HepG2 (cell line): ENCODE measurements at places on chromosomes 1 and 21.

DNA sequence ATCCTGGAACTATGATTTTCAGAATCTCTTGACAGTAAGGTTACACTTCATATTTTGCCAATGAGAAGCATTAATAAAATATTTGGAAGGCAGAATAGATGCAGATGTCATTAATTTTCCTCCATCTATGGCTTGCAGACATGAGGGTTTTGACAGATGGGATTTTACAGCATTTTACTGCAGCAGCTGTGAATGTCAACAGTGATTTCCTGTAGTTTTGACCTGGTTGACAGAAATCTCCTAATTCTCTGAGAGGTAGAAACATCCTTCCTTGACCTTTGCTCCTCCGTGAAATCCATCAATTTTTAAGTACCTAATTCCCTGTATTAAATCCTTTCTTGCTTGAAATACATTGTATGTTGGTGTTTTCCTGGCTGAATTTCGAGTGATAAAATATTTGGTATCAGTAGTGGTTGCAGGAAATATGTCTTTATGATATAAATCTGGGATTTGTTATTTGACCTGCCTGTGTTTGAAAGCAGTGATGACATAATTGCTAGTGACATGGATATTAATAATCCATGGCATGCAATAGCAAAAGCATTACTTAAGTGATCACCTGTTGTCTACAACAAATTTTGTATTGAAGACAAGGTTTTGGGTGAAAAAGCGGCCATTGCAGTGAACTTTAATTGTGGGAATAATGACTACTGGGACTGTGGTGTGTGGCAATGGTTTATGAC lies 73.9 kb downstream of the HLX start:
- H3K36me3 ChIP-seq: no peaks in the 10 kb centered on the region
- no peaks in the 10 kb centered on the region for H3K27me3 ChIP-seq
- no peak overlapping the region for H3K4me3 ChIP-seq
- H3K27ac ChIP-seq: no peak overlapping the region

- H3K27ac ChIP-seq: peak overlapping the region; percentile 84
- H3K36me3 ChIP-seq: no peaks in the 10 kb centered on the region
- H3K27me3 ChIP-seq: no peaks in the 10 kb centered on the region; the same call in 2 of the 3 replicates
- DNase-seq: peak; percentile 51
- H3K4me3 ChIP-seq: peak overlapping the region; percentile 70
Observed at GRCh38 chr1:10033359-10033845, 644 bp downstream of the UBE4B start.

- no peaks in the 10 kb centered on the region for H3K36me3 ChIP-seq
- peaks cover 7% of the 10 kb centered on the region; the same call in 1 of the 2 replicates for H3K4me1 ChIP-seq
- no peak overlapping the region for H3K4me3 ChIP-seq
- H3K27me3 ChIP-seq: no peaks in the 10 kb centered on the region
Observed at GRCh38 chr1:180672105-180672504, 40.3 kb downstream of the XPR1 start.

GRCh38 chr21:30340714-30341573 lies 3.5 kb upstream of the KRTAP27-1 start:
- H3K4me3 ChIP-seq: no peak overlapping the region
- no peaks in the 10 kb centered on the region for H3K4me1 ChIP-seq
- DNase-seq: peak; percentile 3
- H3K36me3 ChIP-seq: no peaks in the 10 kb centered on the region
- no peaks in the 10 kb centered on the region for H3K27me3 ChIP-seq

- H3K36me3 ChIP-seq: no peaks in the 10 kb centered on the region
- no peak for DNase-seq
- H3K27ac ChIP-seq: no peak overlapping the region
- H3K4me1 ChIP-seq: peaks cover 52% of the 10 kb centered on the region
Observed at GRCh38 chr1:40399984-40400704, 26.6 kb downstream of the SMAP2 start.

DNA sequence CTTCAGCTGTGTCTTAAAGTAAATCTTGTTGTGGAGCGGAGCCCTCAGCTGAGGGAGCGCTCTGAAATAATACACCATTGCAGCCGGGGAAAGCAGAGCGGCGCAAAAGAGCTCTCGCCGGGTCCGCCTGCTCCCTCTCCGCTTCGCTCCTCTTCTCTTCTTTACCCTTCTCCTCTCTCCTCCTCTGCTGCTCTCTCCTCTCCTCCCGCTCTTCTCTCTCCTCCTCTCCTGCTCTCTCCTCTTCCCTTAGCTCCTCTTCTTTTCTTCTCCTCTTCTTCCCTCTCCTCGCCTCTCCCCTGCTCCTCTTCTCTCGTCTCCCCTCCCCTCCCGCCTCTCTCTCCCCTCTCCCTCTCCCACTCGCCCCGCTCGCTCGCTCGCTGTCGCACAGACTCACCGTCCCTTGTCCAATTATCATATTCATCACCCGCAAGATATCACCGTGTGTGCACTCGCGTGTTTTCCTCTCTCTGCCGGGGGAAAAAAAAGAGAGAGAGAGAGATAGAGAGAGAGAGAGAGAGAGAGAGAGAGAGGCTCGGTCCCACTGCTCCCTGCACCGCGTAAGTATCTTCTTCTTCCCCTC lies at the start of gene PROX1:
TSS of gene PROX1 (plus strand) at position 47 of the 580 bp plus-strand sequence. CDS start 8,563 bp downstream, outside the sequence.
- no peak for DNase-seq
- no peaks in the 10 kb centered on the region for H3K36me3 ChIP-seq

DNA sequence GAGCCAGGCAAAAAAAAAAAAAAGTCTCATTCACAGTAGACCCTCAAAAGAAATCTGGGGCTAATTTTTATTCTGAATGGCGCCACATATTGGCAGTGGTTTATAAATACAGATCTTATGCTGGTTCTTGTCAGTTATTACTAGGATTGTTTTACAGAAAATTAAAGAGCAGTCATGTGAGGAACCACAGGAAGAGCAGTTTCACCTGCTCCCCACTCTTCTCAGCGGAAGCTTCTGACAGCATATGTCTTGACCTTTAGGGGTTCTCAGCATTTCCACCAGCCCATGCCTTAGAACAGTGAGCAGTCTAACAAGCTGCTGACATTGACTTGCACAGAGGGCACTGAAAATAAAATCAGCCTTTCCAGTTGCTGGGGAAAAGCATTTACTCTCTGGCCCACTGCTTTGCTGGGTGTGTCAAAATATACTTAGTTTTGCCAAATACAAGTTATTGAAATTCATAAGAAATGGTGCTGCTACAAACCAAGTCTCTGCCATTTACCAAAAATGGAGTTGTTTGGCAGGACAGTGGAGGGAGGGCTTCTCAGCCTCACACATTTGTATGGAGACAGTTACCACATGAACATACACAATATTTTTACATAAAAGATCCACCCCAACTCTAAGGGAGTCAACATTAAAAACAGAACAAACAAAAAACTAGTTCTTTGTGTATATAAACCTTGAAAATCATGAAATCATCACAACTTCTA lies 144.2 kb downstream of the SYT2 start:
- H3K4me1 ChIP-seq: no peaks in the 10 kb centered on the region
- H3K27me3 ChIP-seq: no peaks in the 10 kb centered on the region
- no peak overlapping the region for H3K4me3 ChIP-seq
- no peak overlapping the region for H3K27ac ChIP-seq
- H3K36me3 ChIP-seq: peaks cover 2% of the 10 kb centered on the region; the same call in 1 of the 2 replicates

- H3K36me3 ChIP-seq: no peaks in the 10 kb centered on the region
- peaks cover 14% of the 10 kb centered on the region for H3K4me1 ChIP-seq
- H3K27ac ChIP-seq: no peak overlapping the region
- peaks cover 26% of the 10 kb centered on the region for H3K27me3 ChIP-seq
- H3K4me3 ChIP-seq: no peak overlapping the region
- no peak for DNase-seq
Observed at GRCh38 chr1:65001231-65001792, 35.0 kb upstream of the JAK1 start.

DNA sequence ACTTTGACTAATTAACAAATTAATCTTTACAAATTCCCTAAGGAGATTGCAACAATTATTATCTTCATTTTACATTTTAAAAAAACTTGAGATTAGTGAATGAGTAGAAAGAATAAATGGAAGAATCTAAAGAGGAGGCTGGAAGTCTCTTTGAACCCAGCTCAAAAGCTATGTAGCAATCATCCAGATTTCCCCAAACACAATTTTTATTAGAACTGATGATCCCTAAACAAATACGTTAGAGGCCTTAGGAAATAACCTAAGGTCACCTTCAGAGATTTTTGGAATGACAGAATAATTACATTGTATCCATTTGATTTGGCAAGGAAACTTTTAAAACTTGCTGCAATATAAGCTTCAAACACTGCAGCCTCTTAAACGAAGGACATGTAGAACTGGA lies 242.4 kb upstream of the LYPLAL1 start:
- H3K36me3 ChIP-seq: no peaks in the 10 kb centered on the region
- H3K4me1 ChIP-seq: no peaks in the 10 kb centered on the region
- no peak overlapping the region for H3K4me3 ChIP-seq

- no peaks in the 10 kb centered on the region; the same call in 1 of the 2 replicates for H3K36me3 ChIP-seq
- peaks cover 53% of the 10 kb centered on the region for H3K4me1 ChIP-seq
- no peaks in the 10 kb centered on the region for H3K27me3 ChIP-seq
- peak overlapping the region; percentile 79 for H3K4me3 ChIP-seq
- DNase-seq: peak; percentile 41
Observed at GRCh38 chr1:230868736-230869385, 540 bp upstream of the C1orf198 start.

GRCh38 chr21:45545691-45546531 lies 3.7 kb upstream of the SLC19A1 start:
- H3K4me1 ChIP-seq: peaks cover 50% of the 10 kb centered on the region
- H3K27me3 ChIP-seq: peaks cover 45% of the 10 kb centered on the region; the same call in 2 of the 3 replicates
- DNase-seq: no peak
- H3K27ac ChIP-seq: no peak overlapping the region

DNA sequence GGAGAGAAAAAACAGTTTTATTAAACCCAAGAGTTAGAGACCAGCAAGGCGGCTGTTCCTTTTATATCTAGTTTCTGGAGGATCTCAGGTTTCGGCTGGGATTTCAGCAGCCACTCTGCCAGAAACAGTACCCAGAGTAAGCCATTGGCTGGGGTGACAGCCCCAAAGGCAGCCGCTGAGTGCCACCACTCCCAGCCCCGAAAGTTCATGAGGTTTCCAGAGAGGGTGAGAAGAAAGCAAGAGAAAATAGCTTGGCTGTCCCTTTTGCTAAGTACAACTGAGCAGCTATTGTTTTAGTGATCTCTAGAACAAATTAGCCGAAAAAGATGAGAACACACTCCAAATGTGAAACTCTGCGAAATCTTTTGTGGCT lies 1.2 kb downstream of the SH3BGR start:
- H3K27ac ChIP-seq: no peak overlapping the region
- H3K36me3 ChIP-seq: no peaks in the 10 kb centered on the region
- no peak overlapping the region for H3K4me3 ChIP-seq
- 0 out of 2 replicates have a peak, but pooled peaks cover 7% of the 10 kb centered on the region for H3K4me1 ChIP-seq
- DNase-seq: no peak
- H3K27me3 ChIP-seq: no peaks in the 10 kb centered on the region; the same call in 2 of the 3 replicates

GRCh38 chr1:159015440-159015909 lies 5.8 kb downstream of the IFI16 start:
- DNase-seq: no peak
- H3K36me3 ChIP-seq: no peaks in the 10 kb centered on the region
- H3K27ac ChIP-seq: no peak overlapping the region
- H3K4me3 ChIP-seq: no peak overlapping the region
- H3K4me1 ChIP-seq: no peaks in the 10 kb centered on the region
- H3K27me3 ChIP-seq: no peaks in the 10 kb centered on the region
